ENCODE measurements at places on chromosomes 5 and 9. TPM values are rescaled to one million over a fixed set of nuclear protein-coding genes. Genes with fewer than 3 reads are reported as not detected.

DNA sequence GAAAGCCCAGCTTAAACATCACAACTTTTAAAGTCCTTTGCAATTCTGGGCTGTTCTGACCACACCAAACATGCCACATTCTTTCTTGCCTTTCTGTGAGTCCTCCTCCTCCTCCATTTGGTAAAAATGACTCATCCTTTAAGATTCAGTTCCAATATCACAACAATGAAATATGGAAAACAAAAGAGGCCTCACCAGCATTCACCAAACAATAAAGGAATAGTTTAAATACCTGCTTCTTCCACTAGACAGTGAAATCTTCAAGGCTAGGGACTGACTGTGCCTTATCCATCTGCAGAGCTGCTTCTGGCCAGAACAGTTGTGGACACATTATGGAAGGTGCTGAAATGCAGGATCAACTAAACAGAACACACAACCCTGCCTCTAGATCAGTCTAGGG is 36.0 kb downstream of the NR6A1 start:
- DNase-seq = no peak

DNA sequence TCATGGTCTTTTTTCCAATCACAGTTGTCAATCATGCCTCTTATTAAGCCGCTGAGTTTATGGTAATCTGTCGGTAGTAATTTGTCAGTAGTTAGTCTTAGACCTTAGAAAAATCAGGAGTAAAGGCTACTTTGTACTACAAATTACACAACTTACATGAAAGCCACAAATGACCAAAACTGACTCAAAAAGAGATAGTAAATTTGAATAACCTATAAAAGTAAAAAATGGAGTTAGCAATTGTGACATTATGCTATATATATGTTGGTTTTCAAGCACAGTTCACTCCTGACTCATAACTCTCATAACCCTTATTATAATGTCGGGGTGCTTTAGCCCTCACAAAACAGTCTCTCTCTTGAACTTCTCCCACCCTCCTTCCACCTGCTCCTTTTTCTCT is 251.8 kb downstream of the ROR2 start:
- DNase-seq = no peak

DNA sequence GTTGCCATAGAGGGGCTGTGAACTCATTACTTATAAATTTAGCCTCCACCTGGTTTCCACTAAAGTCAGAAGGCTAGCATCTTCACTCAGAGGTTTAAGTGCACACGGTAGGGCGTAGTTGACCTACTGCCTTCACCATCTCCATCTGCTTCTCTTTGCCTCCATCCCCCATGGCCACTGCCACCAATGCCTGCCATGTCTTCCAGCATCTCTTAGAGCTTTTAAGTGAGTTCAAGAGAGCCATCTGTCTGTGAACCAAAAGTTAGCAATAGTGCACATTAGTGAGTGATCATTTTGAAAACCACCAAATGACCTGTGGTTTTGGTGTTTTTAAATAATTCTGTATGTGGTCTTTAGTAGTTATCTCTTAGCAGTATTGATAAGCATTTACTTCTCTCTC is 102.0 kb downstream of the DMRTA1 start:
- DNase-seq = no peak

DNA sequence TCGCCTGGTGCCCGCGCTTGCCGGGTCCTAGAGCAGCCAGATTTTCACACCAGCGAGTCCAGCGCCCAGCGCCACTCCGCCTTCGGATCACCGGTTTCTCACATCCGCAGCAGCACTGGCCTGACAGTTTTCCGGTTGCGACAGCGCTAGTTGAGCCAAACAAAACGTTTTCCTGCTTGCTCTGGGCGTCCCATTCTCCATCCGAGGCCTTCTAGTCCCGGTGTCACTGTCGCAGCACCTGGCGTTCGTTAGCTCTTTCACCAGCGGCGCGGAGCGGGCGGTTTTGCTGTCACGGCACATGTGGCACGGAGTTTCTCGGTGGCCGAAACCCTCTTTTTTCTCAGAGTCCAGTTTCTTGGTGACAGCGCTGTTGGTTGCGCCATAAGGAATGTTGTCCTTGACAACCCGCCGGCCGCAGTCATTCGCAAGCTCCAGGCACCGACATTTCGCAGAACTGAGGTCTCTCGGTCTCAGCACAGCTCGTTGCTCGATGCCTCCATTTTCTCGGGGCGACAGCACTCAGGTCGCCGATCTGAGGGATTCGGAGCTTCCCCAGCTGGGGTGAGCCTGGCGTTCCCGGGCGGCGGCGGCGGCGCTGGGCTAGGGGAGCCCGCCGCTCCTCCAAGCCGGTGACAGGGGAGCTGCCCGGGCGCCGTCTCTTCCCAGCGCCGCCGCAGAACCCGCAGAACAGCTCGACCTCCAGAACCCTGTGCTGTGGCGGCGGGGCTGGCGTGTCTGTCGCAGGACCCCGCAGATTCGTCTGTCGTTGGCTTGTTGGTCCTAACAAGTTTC is 47.8 kb downstream of the ANXA2R start:
- peak; percentile 71 for DNase-seq

GRCh38 chr5:176446028-176446665 is 2.0 kb upstream of the FAF2 start:
- no peak for DNase-seq

GRCh38 chr5:66551338-66551737 is 44.9 kb upstream of the MAST4 start:
- no peak for DNase-seq

GRCh38 chr9:76101075-76101474 is 210.6 kb downstream of the PCSK5 start:
- no peak for DNase-seq

The NMRK1 gene
- total RNA-seq = 12.4 TPM

The ANKRD20A1 gene
- total RNA-seq = 3.0 TPM

Data from Calu3 (cell line).